ENCODE measurements at places on chromosomes 16 and 17. TPM values are rescaled to one million over a fixed set of nuclear protein-coding genes. Genes with fewer than 3 reads are reported as not detected.

Gene GALR2
- total RNA-seq: 0.89 TPM

Gene LDHD
- total RNA-seq: 0.87 TPM

Gene CTRL
- 1.5 TPM for total RNA-seq

Gene ST6GALNAC2
- total RNA-seq: 0.58 TPM

Gene ACSM3
- 3.8 TPM for total RNA-seq

Gene WFDC1
- total RNA-seq: not detected

Gene KATNB1
- 17.3 TPM for total RNA-seq

Gene SDR42E1
- 1.6 TPM for total RNA-seq

Gene SEPTIN1
- total RNA-seq: 2.0 TPM

Gene ATXN2L
- 125 TPM for total RNA-seq

Gene FSCN2
- total RNA-seq: 1.0 TPM

Gene KPNA2
- total RNA-seq: 457 TPM

Gene ABCC12
- total RNA-seq: 0.05 TPM

Gene MEFV
- 0.02 TPM for total RNA-seq

Gene CFAP52
- total RNA-seq: not detected
